ENCODE measurements at places on chromosomes 3 and 15. TPM values are rescaled to one million over a fixed set of nuclear protein-coding genes. Genes with fewer than 3 reads are reported as not detected.

- no peak for DNase-seq
These were observed 12.1 kb upstream of the WDR5B start for GRCh38 chr3:122427857-122428471.

The FAM227B gene
- 6.5 TPM for total RNA-seq

DNA sequence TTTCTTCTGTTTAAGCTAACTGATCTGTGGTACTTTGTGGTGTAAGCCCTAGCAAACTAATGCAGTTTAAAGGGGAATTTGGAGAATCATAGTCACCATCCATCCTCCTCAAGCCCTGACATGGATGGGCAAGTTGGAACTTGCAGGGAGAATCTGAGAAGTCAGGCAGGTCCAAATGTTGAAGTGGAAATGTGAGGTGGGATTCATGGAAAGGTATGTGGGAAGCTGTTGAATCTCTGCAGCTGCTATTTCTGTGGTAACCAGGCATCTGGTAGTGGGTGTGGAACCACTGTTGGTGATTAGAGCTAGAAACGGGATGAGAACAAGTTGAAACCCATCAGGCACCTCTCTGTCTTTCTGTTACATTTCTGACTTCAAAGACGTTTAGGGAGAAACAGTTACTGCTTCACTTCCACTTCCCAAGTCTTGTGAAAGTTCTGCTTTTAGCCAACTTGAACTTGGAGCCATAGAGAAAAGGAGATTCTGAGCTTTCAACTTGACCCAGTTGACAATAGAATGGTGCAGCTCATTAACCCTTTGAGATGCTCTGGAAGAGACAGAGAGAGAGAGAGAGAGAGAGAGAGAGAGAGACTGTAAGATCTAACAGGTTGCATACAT is 38.1 kb upstream of the NMNAT3 start:
- no peak for DNase-seq

The YEATS2 gene
- total RNA-seq = 7.4 TPM

GRCh38 chr3:9448071-9448470 is 50.7 kb downstream of the SETD5 start:
- no peak for DNase-seq

GRCh38 chr3:114557791-114558190 is 264.0 kb downstream of the TIGIT start:
- no peak for DNase-seq

- no peak for DNase-seq
These were observed 231.5 kb downstream of the THRB start for GRCh38 chr3:24263069-24263668.

The LARP6 gene
- 6.4 TPM for total RNA-seq

The VIPR1 gene
- 1.8 TPM for total RNA-seq

The EFCAB12 gene
- total RNA-seq = not detected

DNA sequence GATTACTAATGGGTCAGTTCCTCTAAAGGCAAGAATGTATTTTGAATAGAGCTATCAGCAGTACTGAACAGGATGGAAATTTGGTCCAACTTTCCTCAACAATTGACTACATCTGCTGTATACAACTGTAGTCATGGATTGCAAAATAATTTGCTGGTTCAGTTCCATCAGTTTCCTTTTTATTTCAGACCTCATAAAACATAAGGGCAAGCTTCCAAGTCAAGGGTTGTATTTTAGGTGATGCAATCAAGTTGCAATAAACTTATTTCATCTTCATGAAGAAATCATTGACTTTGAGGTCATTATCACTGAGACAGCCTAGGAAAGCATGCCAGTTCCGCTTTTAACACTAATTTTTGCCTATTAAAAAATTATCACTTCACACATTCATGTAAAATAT is 90.4 kb upstream of the TSEN2 start:
- no peak for DNase-seq

- DNase-seq = no peak
These were observed 1222.9 kb downstream of the ZPLD1 start for GRCh38 chr3:103657756-103658155.

DNA sequence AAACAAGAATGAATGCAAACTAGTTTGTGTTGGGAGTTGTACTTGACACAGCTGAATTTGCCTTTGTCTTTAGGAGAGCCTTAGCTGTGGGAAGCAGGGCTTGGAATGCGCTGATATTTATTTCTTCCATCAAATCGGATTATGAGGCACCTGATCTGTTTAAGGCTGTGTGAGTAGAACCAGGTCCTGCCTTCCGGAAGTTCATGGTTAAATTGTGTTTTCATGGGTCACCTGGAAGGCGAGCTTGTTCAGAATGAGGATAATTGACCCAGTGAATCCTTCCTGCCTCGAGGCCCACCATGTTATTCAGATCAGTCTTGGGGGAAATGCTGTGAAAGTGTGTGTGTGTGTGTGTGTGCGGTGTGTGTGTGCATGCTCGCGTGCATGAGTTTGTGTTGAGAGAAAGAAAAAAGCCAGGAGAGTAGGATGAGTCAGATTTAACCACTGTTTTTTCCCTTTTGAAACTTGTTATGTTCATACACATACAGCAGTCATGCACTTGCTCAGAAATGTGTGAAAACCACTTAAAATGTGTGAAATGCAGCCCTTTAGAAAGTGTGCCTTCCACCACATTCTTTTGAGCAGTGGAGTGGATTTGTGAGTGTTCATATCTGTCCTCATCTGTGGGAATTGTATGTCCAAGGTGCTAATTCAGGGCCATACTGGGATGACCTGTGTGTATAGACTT is 36.7 kb downstream of the SMAD3 start:
- no peak for DNase-seq

GRCh38 chr15:93987068-93987467 is 244.3 kb upstream of the MCTP2 start:
- no peak for DNase-seq

GRCh38 chr3:196323691-196324090 is 5.7 kb upstream of the DYNLT2B start:
- no peak for DNase-seq

The BCL2A1 gene
- 1.0 TPM for total RNA-seq

GRCh38 chr3:114101101-114101500 is 44.6 kb downstream of the QTRT2 start:
- DNase-seq = no peak

DNA sequence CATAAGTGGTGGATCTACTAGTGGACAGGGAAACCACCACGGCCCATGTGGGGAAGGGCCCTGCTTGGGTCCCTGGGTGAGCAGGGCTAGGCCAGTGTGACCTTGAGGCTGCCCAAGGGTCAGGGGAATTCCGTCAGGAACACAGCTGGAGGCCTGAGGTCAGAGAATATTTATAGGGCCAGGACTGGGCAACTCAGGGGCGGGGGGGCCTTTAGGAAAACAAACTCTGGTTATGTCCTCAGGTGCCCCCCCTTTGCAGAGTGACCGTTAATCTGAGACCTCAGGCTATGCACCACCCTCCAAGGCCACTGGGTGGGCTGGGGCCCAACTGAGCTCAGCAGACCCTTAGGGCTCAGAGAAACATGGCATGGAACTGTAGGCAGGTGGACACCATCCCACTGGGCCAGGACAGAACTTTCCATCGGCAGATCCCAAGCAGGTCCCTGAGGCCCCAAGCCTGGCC is 2.5 kb downstream of the TWF2 start:
- DNase-seq = peak; percentile 27

The BRK1 gene
- total RNA-seq = 79.0 TPM

DNA sequence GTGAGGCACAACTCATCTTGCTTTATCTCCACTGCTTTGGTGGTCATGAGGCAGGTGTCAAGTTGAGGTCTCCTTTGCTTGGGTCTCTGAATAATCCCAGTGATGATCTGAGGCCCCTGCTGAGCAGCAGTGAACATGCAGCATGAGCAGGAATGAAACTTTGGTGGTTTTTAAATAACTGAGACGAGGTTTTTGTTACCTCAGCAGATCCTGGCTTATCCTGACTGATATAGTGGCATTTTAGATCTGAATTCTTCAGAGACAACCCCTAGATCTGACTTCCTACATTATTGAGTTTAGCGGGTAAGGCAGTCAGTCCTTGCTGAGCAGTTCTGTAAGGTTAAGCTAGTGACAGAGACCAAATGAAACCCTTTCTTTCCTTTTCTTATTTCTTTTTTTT is 230.4 kb downstream of the ARRDC4 start:
- no peak for DNase-seq

DNA sequence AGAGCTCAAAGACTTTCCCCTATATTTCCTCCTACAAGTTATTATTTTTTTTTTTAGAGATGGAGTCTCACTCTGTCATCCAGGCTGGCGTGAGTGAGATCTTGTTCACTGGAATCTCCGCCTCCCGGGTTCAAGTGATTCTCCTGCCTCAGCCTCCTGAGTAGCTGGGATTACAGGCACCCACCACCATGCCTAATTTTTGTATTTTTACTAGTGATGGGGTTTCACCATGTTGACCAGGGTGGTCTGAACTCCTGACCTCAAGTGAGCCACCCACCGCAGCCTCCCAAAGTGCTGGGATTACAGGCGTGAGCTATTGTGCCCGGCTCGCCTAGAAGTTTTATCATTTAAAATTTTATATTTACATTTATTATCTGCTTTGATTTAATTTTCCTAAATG is 5.9 kb downstream of the AKAP13 start:
- DNase-seq = no peak

DNA sequence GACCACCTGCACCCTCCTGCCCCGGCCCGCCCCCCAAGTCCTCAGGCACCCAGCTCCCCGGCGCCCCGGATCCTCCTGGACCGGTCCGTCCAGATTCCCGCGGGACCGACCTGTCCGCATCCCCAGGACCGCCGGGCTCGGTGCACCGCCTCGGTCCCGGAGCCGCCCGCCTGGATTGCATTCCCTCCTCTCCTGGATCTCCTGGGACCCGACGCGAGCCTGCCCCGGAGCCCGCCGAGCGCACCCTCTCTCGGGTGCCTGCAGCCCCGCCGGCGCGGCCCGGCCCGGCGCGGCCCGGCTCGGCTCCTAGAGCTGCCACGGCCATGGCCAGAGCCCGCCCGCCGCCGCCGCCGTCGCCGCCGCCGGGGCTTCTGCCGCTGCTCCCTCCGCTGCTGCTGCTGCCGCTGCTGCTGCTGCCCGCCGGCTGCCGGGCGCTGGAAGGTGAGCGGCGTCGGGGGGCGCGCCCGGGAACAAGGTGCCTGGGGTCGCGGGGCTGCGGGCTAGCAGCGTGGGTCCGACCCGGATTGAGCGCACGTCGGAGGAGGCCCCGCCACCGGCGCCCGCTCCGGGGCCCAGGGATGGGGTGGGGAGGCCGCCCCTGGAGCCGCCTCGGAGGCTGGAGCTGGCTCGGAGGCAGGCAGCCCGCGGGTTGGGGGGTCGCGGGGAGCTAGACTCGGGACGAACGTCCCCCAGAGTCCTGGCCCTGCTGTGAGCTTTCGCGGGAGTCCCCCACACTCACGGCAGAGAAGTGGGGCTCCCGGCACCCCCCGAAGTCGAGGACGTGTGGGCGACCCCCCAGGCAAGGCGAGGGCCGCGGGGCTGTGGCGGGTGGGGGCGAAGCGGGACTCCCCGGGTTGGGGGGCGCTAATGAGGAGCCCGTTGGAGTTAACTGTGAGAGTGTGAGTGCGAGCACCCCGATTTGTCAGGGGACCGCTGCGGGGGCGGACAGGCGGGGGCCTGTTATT is 610 bp downstream of the EPHB3 start:
- no peak for DNase-seq

The PCOLCE2 gene
- total RNA-seq = 1.5 TPM

GRCh38 chr15:68808091-68808490 is 12.6 kb downstream of the ANP32A start:
- no peak for DNase-seq

GRCh38 chr3:14804835-14805780 is 13.7 kb upstream of the FGD5 start:
- no peak for DNase-seq

The KLF15 gene
- 28.1 TPM for total RNA-seq

GRCh38 chr15:50676799-50677483 is 9.7 kb downstream of the TRPM7 start:
- no peak for DNase-seq

The RBP2 gene
- total RNA-seq = not detected

DNA sequence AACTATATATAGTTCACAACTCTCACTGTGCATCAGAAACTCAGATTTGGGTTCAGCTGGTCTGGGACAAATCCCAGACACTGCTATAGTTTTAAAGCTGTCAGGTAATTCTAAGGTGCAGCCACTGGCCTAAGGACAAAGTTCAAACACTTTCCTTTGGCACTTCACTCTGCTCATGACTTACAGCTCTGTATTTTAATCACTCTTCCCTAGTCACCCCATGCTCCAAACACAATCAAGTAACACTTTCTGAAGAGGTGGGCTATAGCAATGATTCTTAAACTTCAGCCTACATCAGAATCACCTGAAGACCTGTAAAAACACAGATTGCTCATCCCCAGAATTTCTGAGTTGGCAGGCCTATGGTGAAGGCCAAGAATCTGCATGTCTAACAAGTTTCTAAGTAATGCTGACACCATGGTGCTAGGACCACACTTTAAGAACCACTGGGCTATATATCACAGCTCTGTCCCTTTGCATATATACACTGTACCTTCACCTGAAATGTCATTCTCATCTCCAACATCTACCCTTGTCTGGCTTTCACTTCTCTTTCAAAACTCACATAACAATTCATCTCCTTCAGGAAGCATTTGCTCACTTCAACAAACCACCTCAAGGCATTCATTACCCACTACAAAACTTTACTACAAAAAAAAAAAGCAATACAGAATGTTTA is 21.4 kb downstream of the STAG1 start:
- no peak for DNase-seq

DNA sequence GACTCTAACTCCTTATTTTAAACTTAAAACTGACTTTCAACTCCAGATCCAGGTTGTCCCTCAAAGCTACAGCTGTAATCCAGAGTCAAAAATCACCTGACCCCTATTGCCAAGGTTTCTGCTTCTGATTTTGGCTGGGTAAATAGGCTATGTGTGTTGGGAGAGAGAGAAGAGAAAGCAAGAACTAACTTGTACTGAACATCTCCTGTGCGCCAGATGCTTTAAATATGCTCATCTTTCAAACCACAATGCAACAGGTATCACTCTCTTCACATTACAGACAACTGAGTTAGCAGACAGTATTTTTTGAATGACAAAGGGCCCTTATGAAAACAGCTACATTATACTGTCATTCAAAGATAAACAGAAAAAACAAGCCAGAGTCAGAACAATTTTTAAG is 7.0 kb downstream of the WWTR1 start:
- no peak for DNase-seq

The C15orf39 gene
- 4.0 TPM for total RNA-seq

- no peak for DNase-seq
These were observed 30.3 kb upstream of the B3GNT5 start for GRCh38 chr3:183222631-183223235.

GRCh38 chr3:23589602-23590001 is 216.2 kb upstream of the UBE2E1 start:
- DNase-seq = no peak

DNA sequence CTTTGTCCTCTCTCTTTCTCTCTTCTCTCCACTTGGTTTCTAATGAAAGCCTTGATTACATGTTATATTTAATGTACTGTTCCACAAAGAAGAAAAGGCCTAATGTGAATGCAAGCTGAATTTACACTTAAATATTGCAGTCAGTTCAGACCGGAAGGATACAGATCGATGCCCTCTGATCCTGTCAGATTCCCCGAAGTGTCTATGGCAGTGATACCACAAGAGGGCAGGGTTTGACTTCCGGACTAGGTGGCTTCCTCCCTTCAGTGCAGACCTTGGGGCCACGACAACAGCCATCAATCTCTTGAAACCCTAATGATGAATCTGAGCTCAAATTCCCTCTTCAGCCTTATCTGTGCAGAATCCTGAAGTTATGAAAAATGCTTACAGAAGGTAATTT is 29.5 kb downstream of the AGTR1 start:
- DNase-seq = no peak

Measured in psoas muscle (tissue), 8 donors.